ENCODE measurements at places on chromosomes 6 and 20.

- DNase-seq: no peak
Measured at GRCh38 chr6:50128420-50129005, 78.8 kb upstream of the DEFB112 start.

DNA sequence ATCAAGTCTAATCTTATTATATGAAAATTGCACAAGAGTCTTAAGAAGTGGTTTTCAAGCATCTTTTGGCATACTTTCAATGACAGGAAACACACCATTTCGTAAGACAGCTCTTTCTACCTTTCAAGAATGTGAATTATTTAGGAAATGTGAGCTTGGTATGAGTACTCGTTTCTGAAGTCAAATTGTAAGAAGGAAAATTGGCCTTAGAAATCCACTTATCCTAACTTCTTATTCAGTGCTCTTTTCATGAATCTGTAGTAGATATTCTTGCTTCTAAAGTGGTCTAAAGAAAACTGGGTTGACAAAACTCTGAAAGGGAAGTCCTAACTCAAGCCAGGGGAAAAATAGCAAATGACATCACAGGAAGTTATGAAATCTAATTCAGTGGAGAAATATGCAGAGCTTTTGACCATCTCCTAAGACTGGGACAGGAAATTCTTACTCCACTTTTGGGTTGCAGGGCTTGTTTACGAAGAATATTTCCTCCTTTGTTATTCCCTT, 38.5 kb upstream of the OGFRL1 start:
- no peak for DNase-seq

- no peak for DNase-seq
Measured at GRCh38 chr20:12331236-12331635, 413.5 kb downstream of the BTBD3 start.

DNA sequence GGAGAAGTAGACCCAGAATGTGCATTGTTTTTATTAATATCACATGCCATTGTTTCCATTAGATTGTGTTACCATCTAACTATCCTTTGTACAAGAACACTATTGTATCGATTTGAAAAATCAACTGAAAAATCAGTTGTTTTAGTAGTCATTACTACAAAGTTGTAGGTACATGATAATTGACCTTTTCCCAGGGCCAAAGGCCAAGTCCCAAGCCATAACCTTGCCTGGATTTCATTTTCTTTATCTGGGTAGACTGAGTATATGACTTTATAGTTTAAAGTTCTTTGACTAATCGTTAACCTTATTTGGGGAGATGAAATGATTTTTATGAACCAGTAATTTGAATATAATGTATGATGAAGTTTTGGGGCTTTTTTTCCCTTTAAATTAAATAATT, 79.0 kb upstream of the C20orf144 start:
- DNase-seq: no peak

GRCh38 chr6:132504757-132505156, 8.2 kb downstream of the STX7 start:
- no peak for DNase-seq

DNA sequence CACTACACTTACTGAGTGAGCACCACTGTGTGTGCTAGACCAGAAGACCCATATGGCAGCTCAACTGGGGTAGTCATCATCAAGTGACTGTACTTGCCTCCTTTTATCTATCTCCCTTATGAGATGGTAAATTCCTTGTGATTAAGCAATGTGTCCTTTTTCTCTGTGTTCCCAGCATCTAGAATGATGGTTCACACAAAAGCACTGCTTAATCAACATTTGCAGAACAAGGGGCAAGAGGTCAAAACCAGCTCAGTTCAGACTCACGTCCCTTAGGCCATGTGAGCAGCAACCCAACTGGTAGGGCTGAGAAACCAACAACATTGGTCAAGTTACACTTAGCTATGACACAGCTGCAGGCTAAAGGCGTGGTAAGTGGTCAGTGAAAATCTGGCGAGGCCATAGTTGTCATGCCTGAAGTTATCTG, 10.0 kb downstream of the TRAM2 start:
- DNase-seq: no peak

GRCh38 chr6:17987447-17987696, at the start of gene KIF13A:
TSS of gene KIF13A (minus strand) at chr6:17987635. CDS start at chr6:17987463, 172 bp downstream.
- DNase-seq: no peak

- DNase-seq: no peak
Measured at GRCh38 chr6:116008470-116009243, 52.0 kb downstream of the FRK start.
